ENCODE measurements at places on chromosomes 7 and 10.

- DNase-seq = no peak
Measured at GRCh38 chr7:1025743-1026581, 18.4 kb upstream of the GPR146 start.

GRCh38 chr7:149281508-149282330 is 19.7 kb downstream of the ZNF783 start:
- DNase-seq = no peak

DNA sequence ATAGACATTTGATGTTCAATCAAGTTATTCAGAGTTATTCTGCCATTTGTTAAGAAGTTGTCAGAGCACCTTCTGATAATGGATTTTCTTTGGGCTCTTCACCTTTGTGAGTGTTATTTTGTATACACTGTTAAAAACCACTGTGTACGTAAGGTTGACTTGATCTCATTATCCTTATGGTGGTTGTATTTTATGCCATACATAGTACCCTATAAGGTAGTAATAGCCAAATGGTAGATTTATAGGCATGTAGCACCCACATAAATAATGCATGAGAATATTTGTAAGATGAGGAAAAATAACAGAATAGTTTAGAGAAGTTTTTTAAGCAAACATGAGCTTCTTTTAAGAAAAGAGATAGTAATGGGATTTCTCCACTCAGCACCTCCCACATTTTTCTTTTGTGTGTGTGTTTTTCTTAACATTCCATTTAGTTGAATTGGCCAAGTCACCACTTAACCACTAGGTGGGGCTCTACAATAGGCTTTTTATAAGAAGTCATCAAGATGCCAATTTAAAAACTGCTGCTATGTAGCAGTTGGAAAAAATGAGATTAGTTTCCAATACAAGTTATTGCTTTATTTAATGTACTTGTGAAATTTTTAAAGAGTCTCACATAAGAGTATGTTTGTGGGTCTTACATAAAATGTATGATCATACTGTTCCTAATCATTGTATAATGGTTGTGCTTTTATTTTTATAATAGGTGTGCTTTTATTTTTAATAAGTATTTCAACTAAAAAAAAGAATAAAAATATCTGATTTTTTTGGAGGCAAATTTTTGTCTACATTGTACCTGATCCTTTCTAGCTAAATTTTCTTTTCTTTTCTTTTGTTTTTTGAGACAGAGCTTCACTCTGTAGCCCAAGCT is 41.1 kb upstream of the STMP1 start:
- peak; percentile 76 for DNase-seq

GRCh38 chr7:152882576-152883310 is 123.2 kb downstream of the ACTR3B start:
- no peak for DNase-seq

DNA sequence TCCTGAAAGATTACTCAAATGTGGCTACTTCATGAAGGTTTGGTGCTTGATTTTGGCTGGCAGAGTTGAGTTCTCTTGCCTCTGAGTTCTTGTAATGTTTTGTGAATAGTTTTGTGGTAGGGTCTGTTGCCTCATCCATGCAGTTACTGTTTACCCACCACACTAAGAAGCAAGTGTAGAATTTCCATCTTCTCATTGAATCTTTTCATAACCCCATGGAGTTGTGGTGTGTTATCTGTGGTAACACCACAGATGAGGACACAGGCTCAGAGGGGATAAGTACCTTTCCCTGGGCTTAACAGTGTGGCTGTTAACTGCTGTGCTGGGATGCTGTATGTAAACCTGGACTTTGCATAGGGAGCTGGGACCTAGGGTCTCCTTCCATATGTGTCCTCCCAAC is 186.3 kb downstream of the CAMK1D start:
- DNase-seq = no peak

- no peak for DNase-seq
Measured at GRCh38 chr10:963655-964054, 24.6 kb upstream of the GTPBP4 start.

DNA sequence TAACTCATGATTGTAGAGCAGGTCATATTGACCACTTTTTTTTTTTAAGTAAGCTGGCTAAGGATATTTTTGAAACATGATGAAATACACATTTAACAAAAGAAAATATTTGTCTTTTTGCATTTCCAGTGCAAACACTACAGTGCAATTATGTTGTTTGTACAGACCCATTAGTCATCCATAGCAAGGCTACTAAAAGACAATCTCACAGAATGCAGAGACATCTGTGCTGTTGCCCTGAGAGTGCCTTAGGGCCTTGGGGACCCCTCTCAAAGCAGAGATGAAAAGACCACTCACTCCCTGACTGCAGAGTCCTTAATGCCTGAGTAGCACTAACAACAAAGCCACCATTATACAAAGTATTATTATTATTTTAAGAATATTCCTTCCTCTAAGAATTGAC is 104.5 kb downstream of the NRCAM start:
- DNase-seq = no peak

- DNase-seq = no peak
Measured at GRCh38 chr7:1263391-1263951, 30.8 kb downstream of the UNCX start.

GRCh38 chr7:127654404-127655394 is 2.7 kb downstream of the SND1 start:
- peak; percentile 32 for DNase-seq

- DNase-seq = no peak
Measured at GRCh38 chr7:28847681-28848080, 110.4 kb downstream of the TRIL start.

GRCh38 chr7:3844540-3845151 is 543.6 kb downstream of the SDK1 start:
- DNase-seq = no peak

DNA sequence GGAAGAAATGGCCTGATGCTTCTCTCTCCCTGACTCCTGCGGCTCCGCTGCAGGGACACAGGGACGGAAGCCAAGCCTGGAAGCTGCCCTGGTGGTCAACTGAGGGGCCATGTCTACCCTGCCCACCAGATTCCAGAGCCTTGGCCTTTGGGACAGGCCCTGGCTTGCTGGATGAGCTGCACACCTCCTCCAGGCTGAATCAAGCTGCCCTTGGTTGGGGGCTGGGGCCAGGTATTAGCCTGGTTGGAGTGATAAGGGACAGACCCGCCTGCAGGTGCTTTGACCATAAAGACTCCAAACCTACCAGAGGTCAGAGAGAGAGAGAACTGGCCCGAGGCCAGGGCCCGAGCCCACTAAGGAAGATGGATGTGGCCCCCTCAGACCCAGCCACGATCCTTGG is 30.1 kb downstream of the CRHR2 start:
- DNase-seq = no peak

GRCh38 chr7:94049615-94050014 is 45.5 kb upstream of the BET1 start:
- DNase-seq = no peak

- DNase-seq = peak; percentile 68
Measured at GRCh38 chr10:124657806-124658205, 86.4 kb downstream of the FAM53B start.

GRCh38 chr10:33810986-33811385 is 476.5 kb upstream of the NRP1 start:
- no peak for DNase-seq

DNA sequence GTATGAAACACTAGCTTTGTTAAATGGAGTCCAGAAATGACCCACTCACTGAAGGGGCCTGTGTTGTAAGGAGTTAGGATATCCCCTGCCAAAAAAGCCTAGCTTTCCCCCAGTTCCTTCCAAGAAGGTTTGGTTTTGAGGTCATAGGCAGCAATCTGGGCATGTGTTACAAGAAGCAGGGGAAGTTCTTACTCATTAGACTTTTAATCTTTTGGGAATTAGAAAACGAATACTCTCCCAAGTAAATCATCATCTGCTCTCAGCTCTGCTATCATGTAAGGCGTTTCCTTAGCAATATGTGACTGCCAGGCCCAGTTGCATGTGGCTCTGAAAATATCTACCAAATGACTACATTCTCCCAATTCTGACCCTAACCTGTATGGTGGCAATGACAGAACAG is 3.7 kb downstream of the NOD1 start:
- no peak for DNase-seq

GRCh38 chr7:38512704-38513103 is 118.5 kb downstream of the AMPH start:
- no peak for DNase-seq

DNA sequence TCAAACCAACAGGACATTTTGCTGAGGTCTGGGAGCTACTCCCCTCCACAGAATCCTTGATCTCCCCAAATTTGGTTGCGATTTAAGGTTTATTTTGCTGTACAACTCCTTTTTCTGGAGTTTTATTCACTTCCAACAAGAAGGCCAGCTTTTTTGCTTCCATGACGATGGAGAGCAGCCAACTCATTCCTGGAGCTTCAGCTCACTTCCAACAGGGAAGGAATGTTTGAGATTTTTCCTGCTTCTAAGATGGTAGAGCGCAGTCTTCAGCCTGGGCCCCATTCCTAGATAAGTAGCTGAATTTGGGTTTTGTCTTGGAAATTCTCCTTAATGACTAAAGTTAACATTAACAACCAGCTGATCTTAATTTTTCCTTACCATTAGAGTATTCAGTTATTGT is 30.9 kb upstream of the CREB3L2 start:
- no peak for DNase-seq

- DNase-seq = peak; percentile 22
Measured at GRCh38 chr7:128666200-128666599, 5.9 kb upstream of the GARIN1A start.

- no peak for DNase-seq
Measured at GRCh38 chr10:113970641-113971040, 73.0 kb upstream of the ADRB1 start.

DNA sequence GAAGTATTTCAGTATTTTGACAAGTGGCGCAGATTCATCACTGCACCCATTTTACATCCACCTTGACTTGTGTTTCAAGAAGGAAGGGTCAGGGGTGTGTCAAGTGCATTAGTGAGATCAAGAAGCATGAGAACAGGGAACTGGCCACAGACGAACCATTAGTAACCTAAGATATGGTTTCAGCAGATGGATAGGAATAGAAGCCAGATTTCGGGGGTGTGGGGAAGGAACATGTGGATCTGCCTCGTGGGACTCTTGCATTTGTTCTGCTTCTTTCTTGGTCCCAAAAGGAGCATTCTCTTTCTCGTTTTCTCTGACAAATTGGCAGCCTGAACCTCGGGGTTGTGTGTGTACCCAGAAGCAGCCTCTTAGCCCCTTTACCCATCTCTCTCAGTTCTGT is 9.6 kb downstream of the DENND2A start:
- no peak for DNase-seq

GRCh38 chr10:125248489-125248888 is 88.1 kb upstream of the CTBP2 start:
- no peak for DNase-seq

DNA sequence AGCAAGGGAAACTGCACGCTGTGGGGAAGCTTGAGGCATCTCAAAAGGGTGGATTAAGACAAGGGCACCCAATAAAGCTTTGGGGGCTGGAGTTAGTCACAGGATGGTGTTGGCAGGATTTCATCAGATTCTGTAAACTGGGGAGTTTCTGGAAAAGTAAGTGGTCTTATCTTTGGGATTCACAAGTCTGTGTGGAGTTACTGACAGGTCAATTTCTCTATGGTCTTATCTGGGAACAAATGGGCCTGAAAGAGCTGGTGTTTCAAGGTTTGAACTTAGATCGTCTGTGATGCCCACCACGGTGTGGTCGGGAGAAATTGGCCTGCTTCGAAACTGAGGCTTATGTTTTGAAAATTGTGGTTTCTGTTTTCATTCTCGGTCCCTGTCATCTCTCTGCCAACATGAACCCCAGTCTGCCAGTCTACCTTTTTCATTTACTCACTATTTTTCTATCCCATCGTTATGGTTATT is 23.8 kb upstream of the AOAH start:
- DNase-seq = no peak

DNA sequence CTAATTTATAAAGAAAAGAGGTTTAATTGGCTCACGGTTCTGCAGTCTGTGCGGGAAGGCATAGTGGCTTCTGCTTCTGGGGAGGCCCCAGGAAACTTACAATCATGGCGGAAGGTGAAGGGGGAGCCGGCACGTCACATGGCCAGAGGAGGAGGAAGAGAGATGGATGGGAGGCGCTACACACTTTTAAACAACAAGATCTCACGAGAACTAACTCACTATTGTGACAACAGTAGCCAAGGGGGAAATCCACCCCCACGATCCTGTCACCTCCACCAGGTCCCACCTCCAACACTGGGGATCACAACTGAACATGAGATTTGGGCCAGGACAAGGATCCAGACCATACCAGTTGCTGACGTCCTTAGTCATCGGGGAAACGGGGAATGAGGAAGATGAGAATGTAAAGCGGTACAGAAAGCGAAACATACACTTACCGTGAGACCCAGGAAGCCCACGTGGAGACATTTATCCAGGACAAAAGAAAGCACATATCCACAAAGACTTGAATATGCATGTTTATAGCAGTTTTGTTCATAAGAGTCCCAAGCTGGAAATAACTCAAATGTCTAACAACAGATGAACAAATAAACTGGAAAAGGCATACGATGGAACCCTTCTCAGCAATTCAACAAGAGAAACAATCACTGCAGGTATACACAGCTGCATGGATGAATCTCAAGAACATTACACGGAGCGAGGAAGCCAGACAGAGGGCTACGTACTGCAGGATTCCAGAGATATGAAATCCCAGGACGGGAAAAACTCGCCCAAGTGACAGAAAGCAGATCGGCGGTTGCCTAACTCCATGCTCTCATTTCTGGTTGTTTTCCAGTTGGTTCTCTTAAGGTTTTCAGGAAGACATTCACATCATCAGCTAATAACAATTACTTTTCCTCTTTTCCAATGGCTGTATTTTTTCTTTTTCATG is 26.2 kb upstream of the INPP5A start:
- DNase-seq = peak; percentile 26

DNA sequence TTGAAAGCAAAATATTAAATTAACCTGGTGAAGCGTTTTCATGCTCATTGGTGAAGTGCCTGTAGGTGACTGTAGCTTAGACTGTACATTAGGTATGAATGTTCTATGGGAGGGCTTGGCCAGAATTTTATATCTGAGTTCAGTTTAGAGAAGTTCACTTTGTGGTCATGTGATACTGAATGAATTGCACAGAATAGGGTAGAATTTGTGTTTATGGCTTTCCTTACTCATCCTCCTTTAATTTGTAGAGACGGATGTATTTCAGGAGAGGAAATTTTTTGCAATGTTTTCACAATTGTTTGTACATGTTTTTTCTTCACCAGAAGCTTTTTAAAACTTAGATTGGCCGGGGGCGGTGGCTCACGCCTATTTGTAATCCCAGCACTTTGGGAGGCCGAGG is 32.3 kb downstream of the REEP3 start:
- DNase-seq = no peak

- DNase-seq = no peak
Measured at GRCh38 chr7:118087126-118087525, 96.8 kb upstream of the LSM8 start.

- DNase-seq = no peak
Measured at GRCh38 chr7:13822678-13823077, 166.8 kb downstream of the ETV1 start.

GRCh38 chr7:2105917-2106316 is 126.8 kb downstream of the MAD1L1 start:
- DNase-seq = no peak

All from hematopoietic multipotent progenitor cell (in vitro differentiated cells).